PC-3 (cell line): ENCODE measurements at places on chromosomes 13 and 19. TPM values are rescaled to one million over a fixed set of nuclear protein-coding genes. Genes with fewer than 3 reads are reported as not detected.
A peak's percentile ranks its signal among the peaks of the same experiment; 100 is the strongest.

OR7C1 gene
- total RNA-seq, result not detected in 2 replicates

NACC1 gene
- 266 and 337 TPM in 2 replicates for total RNA-seq

CEACAM19 gene
- 2.2 and 4.3 TPM in 2 replicates for total RNA-seq

CEACAM4 gene
- total RNA-seq, result not detected in 2 replicates

DUS3L gene
- total RNA-seq, result 118 and 148 TPM in 2 replicates

SYNGR4 gene
- total RNA-seq, result not detected in 2 replicates

ZNF835 gene
- not detected in 2 replicates for total RNA-seq

ZNF552 gene
- total RNA-seq, result 8.4 and 12.0 TPM in 2 replicates

VSIG10L gene
- total RNA-seq, result 3.1 and 3.5 TPM in 2 replicates

ZNF296 gene
- total RNA-seq, result 0.52 and 2.4 TPM in 2 replicates

DNA sequence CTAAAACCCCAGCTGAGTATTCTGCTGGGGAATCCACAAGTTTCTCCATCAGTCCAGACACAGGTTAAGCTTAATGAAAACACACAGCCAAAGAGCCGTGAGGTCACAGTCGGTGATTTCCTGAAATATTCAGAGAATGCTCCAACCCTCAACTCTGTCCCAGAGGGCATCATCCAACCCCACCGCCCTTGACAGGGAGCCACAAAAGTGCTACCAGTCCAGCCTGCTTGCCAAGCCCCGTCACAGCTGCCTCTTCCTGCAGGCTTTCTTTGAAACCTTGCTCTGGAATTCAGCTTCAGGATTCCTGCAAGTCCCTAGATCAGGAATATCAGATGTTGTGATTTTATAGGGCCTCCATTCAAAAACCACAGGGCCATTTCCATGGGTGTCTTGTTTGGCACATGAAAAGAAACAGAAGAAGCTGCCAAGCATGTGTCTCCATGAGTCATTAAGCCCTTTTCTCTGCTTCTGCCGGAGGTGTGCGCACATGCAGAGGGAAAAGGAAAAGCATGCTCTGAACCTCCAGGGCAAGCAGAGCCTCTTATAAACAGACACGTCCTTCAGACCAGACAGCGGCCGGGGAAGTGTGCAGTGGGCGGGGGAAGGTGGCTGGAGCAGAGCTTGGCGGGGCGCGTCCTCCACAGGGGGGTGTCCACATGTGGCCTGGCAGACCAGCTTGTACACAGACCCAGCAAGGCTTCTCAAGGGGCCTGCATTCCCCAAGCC lies 164.7 kb downstream of the KATNAL1 start:
- peak; percentile 90 for DNase-seq

DNA sequence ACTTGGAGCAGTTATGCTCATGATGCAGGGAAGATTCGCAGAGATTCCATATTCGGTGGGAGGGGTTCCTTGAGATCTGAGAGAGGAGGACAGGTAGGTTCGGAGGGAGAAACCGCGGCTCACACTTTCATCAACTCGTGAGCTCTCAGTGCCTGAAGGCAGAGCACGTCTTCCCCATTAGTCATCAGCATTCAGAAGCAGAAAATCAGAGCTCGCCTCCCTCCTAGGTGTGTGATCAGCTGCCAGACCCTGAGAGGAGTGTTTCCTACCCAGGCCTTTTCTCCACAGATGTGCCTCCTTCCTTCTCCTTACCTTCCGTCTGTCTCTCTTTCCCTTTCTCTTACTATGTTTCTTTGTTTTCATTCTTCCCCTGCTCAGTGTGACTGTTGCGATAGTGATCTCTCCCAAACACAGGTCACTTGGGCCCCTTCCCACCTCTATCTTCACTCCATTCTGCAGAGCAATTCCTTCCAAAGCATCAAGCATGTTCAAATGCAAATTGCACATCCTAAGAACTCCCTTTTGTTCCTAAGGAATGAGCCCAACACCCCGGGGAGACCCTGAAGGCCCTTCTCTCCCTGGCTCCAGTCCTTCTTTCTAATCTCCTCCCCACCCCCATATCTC lies 389.5 kb downstream of the UQCRFS1 start:
- DNase-seq, result no peak

- peak; percentile 96 for DNase-seq
These were observed 10.7 kb downstream of the NLRP8 start for GRCh38 chr19:55958356-55958755.

DNA sequence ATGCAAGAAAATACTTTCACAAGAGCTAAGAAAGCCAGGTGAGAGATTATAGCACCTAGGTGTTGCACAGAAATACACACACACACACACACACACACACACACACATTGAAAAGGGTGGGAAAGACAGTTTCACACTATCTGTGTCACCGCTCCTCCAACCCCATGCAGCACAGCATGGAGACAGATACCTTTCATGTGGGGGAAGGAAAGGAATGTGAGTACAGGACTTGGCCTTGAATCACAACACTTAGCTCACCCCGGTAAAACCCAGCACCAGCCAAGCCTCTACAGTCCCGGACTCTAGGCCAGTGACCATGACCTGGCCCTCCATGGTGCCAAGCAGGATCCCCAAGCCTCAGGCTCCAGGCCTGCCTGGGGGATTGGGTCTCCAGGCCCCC lies 462.0 kb upstream of the SPRY2 start:
- DNase-seq, result no peak

DNA sequence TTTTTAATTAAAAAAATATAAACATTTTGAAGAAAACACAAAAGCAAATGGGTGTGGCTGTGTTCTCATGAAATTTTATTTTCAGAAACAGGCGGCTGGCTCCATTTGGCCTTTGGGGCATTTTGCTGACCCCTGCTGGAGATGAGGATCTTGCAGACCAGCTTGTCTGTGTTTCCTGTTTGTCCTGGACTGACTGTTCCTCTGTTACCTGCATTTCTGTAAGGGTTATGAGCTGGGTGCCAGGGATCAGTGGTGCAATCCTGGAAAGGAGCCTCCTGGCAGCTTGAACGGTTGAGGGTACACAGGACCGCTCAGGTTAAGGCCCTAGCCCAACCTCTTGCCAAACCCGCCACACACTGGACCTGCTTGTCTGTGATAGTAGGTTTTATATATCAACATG lies 49.9 kb downstream of the ZNF787 start:
- DNase-seq, result peak; percentile 59

- no peak for DNase-seq
These were observed 14.6 kb downstream of the KDM4B start for GRCh38 chr19:4983346-4984105.

DNA sequence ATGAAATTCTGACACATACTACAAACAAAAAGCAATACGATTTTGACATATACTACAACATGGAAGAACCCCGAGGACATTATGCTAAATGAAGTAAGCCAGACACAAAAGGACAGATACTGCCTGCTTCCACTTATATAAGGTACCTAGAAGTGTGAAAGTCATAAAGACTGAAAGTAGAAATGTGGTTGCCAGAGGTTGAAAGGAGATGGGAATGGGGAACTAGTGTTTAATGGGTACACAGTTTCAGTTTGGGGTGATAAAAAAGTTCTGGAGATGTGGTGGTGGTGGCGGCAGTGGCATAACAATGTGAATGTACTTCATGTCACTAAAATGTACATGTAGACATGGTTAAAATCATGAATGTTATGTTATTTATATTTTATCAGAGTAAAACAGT lies 12.1 kb upstream of the NDFIP2 start:
- no peak for DNase-seq

GRCh38 chr13:44930963-44931623 lies 58.2 kb downstream of the NUFIP1 start:
- peak; percentile 27 for DNase-seq

DNA sequence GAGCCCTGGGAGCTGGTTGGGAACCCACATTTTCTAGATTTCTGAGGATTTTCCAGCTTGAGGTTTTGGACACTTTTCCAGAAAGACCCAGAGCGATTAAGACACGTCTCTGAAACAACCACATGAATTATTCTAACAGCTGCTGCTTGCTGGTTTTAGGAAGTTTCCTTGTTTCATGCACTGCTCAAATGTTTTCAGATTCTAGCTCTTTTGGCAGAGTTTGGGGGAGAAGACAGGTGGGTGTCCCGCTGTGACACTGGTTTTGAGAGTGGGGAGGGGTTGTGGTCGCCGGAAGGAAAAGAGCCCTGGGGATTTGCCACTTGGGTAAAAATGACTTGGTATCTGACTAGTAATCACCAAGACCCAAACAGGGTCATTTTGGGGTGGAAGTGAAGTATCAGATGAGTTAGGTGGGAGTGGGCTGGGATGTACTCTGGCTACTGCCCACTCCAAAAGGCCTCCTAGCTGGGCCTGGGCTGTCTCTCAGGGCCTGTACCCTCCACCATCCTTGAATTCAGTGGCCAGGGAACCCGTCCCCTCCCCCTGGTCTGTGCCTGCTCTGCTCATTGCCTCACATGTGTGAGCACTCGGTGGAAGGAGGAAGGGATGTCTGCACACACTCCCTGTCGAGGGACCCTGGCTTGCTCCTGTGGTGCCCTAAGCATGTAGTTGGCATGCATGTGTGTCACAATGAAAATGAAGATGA lies 13.2 kb downstream of the GATAD2A start:
- no peak for DNase-seq

GRCh38 chr13:95703576-95703975 lies 26.6 kb downstream of the DNAJC3 start:
- DNase-seq, result no peak

DNA sequence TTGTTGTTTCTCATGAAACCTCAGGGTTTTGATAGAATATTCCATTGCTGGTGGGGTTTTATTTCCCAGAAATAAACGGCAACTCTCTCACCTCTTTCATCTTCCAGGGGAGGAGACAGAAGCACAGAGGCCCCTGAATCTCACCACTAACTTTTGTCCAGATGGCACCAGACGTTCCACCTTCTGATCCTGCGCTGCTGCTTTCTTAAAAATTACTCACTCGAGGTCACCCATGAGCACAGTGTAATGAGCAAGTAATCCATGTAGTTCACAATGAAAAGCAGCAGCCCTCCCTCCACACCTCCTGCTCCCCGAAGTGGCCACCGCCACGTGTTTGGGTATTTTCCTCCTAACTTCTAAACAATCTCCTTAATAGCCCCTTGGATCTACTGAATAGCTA lies 51.3 kb downstream of the TEX29 start:
- no peak for DNase-seq

GRCh38 chr13:45773944-45774343 lies 71.8 kb downstream of the CBY2 start:
- DNase-seq, result no peak

DNA sequence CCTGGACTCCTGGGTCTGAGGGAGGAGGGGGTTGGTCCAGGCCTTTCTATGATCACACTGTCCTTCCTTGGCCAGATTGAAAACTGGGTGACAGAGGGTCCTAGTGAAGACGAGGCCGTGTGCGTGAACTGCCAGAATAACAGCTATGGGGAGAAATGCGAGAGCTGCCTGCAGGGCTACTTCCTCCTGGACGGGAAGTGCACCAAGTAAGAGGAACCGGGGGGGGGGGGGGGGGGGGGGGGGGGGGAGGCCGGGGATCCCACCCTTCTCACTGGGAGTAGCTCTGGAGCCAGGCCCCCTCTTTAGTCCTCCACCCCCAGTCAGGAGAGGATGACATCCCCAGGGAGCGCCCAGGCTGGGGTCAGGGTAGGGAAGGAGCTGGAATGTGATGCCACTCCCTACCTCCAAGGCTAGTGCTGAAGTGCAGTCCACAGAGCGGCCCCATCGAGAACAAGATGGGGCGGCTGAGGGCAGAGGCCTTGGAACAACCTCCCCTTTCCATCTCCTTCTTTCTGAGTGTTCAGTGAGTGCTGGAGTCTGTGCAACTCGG lies 19.4 kb downstream of the CNFN start:
- no peak for DNase-seq

GRCh38 chr19:12769689-12770088 lies 5.7 kb downstream of the HOOK2 start:
- no peak for DNase-seq

DNA sequence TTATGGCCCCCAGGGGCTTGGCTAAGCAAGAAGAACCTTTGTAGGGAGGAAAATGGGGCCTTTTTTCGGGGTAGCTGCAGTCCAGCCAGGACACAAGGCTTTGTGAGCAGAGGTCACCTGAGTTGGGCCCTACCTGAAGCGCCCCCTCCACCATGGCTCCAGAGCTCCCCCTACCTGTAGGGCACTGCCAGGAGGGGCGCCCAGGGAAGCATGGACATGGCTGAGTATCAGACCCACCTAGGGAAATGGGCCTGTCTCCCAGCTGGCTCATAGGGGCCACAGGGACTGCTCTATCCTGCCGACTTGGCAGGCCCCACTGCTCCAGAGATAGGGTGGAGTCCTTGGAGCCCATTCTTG lies 9.0 kb upstream of the CEBPA start:
- peak; percentile 16 for DNase-seq

GRCh38 chr19:49730166-49730565 lies 32.9 kb downstream of the TSKS start:
- DNase-seq, result no peak

GRCh38 chr19:30049846-30050667 lies 108.0 kb downstream of the URI1 start:
- DNase-seq, result no peak

DNA sequence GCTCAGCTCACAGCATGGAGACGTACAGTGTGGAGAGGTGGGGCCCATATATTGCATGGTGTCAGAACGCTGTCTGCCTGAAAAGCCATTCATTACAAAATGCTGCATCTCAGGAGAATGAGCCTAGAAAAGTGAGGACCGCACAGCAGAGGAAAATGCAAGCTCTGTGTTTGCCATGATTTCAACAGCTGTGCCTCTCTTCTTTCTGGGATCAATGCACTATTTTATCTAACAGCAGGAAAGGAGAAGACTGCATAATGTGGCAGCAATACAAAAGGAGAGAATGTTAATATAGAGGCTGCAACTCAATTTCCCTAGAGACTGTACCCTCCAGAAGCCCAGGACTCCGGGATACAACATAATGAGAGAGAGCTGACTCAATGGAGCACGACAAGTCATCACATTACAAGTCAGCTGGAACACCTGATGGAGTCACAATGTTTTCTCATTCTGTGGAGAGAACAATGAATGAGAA lies 368.0 kb downstream of the FGF14 start:
- no peak for DNase-seq

DNA sequence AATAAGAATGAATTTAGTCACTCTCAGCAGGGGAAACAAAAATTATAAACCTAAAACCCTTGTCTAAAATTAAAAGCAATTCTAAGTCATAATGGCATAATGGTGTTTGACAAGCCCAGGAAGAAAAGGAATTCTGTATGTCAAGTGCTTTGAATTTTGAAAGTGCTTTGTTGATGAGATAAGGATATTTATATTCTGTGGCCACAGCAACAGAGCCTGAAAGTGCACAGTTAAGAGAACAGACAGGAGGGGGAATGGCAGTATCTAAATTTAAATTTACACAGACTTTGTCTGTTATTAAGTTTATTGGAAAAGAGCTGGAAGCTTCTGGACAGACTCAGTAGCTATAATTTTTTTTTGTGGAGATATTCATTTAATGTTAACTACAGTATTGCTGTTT lies 69.8 kb downstream of the OLFM4 start:
- DNase-seq, result no peak
